Mucosa of gallbladder (tissue), 1 donor: ENCODE measurements at places on chromosomes 11 and 22. TPM values are rescaled to one million over a fixed set of nuclear protein-coding genes. Genes with fewer than 3 reads are reported as not detected.

The ZC3H12C gene
- total RNA-seq, result 13.9 TPM

The OR5B21 gene
- total RNA-seq, result not detected

GRCh38 chr11:127619946-127620345 is 619.4 kb upstream of the KIRREL3 start:
- no peak for DNase-seq

GRCh38 chr11:67274768-67275605 is 8.7 kb downstream of the GRK2 start:
- DNase-seq, result no peak

GRCh38 chr11:45935349-45936064 is 13.1 kb downstream of the LARGE2 start:
- DNase-seq, result no peak

DNA sequence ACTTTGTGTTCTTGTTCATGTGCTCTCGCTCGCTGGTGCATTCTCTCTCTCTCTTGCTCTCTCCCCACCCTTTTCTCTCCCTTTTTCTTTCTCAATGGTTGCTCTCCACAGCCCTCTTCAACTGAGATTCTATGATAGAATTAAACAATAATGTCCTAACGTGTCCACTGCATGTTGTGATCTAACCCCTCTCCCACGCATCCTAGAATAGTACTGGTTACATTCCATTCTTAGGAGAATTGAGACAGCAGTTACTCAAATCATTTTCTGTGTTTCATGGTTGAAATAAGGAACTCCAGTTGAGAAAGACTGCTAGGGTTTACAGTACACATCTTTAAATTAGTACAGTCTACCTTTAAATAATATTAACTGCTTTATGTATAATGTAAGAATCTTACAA is 318.1 kb upstream of the PITPNB start:
- DNase-seq, result no peak

The SLC43A3 gene
- total RNA-seq, result 39.5 TPM

- peak; percentile 45 for DNase-seq
Observed at GRCh38 chr11:32172848-32173834, 82.3 kb downstream of the RCN1 start.

GRCh38 chr11:124863137-124863825 is 2.0 kb upstream of the ROBO3 start:
- peak; percentile 44 for DNase-seq

- no peak for DNase-seq
Observed at GRCh38 chr11:3340025-3340424, 38.9 kb downstream of the ZNF195 start.

GRCh38 chr11:73384872-73385689 is 8.9 kb downstream of the RELT start:
- DNase-seq, result peak; percentile 65

- no peak for DNase-seq
Observed at GRCh38 chr11:6625156-6625831, 6.1 kb upstream of the TPP1 start.

- no peak for DNase-seq
Observed at GRCh38 chr11:24411791-24412190, 85.1 kb upstream of the LUZP2 start.

The SYCE3 gene
- total RNA-seq, result not detected

The GLYAT gene
- total RNA-seq, result 0.49 TPM

The CTSW gene
- 2.7 TPM for total RNA-seq

DNA sequence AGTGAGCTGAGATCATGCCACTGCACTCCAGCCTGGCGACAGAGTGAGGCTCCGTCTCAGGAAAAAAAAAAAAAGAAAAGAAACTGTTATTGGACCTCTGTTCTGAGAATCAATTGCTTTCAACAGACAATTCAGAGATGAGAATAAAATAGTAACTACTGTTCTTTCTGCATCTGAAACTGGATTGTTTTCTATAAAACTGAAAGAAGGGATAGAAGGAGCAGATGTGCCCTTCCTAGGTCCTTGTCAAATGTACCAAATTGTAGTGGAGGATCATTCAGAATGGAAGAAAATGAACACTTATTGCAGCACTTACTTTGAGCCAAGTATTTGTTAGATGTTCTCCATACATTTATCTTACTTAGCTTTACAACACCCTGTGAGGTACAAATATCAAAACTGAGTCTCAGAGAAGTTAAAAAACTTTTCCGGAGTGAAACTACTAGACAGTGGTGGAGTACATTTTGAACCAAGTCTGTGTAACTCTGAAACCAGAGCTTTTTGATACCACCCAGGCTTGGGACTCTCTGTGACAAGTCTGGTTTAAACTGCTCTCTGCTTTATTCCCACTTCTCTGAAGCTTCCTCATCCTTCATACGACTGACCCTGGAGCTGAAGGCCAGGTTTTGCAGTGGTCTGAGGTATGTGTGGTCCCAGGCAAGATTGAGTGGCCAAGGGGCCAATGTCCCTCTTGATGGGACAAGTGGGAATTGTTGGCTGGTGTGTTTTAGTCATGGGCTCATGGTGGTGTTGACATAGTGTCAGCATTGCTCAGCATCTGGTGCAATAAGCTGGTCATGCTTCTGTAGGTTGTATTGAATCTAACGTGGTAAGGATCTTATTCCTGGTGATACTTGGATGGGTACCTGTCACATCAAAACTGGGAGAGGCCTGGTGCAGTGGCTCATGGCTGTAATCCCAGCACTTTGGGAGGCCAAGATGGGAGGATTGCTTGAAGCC is 48.2 kb upstream of the CCDC134 start:
- no peak for DNase-seq

- DNase-seq, result no peak
Observed at GRCh38 chr11:121372028-121372427, 79.5 kb downstream of the SC5D start.

DNA sequence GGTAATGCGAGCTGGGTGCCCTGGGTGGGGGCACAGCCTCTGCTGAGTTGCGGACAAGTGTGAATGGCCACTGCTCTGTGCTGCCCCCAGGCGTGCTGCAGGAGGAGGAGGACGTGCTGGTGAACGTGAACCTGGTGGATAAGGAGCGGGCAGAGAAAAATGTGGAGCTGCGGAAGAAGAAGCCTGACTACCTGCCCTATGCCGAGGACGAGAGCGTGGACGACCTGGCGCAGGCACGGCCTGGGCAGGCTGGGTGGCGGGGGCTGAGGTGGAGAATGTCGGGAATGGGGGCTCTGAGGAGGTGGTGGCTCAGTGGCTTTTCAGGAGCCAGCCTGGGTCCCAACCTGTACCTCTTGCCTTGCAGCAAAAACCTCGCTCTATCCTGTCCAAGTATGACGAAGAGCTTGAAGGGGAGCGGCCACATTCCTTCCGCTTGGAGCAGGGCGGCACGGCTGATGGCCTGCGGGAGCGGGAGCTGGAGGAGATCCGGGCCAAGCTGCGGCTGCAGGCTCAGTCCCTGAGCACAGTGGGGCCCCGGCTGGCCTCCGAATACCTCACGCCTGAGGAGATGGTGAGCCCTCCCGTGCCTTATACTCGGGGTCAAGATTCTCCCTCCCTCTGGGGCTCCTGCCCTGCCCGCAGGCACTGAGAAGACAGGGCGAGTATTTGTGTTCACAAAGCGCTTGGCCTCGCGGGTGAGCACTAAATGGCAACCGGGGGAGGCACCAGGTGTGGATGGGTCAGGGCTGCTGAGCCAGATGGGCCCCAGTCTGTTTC is 4.6 kb downstream of the SART1 start:
- no peak for DNase-seq

DNA sequence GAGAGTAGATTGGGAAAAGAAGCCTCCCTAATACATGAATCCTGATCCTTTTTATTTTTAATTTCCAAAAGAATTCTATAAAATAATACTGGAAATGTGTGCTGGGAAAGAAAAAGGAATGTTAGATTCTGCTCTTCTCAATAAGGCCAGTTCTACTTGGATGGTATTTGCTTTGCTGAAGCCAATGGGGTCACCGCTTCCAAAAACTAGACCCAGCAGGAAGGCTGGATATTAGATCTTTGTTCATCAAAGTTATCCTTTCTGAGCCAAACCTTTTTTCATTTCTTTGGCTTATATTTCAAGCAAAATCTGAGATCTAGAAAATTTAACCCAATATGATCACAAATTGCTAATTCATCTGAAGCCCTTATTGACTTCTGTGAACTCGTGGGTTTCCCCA is 41.4 kb downstream of the SCUBE2 start:
- no peak for DNase-seq

GRCh38 chr11:612201-612960 is 3.4 kb downstream of the IRF7 start:
- peak; percentile 54 for DNase-seq

The LRRC51 gene
- 12.9 TPM for total RNA-seq

The APOBEC3H gene
- total RNA-seq, result 1.4 TPM
